NCI-H524 treated with DMSO at 0.1 percent for 48 hours (cell line): ENCODE measurements at places on chromosomes 4 and X.

DNA sequence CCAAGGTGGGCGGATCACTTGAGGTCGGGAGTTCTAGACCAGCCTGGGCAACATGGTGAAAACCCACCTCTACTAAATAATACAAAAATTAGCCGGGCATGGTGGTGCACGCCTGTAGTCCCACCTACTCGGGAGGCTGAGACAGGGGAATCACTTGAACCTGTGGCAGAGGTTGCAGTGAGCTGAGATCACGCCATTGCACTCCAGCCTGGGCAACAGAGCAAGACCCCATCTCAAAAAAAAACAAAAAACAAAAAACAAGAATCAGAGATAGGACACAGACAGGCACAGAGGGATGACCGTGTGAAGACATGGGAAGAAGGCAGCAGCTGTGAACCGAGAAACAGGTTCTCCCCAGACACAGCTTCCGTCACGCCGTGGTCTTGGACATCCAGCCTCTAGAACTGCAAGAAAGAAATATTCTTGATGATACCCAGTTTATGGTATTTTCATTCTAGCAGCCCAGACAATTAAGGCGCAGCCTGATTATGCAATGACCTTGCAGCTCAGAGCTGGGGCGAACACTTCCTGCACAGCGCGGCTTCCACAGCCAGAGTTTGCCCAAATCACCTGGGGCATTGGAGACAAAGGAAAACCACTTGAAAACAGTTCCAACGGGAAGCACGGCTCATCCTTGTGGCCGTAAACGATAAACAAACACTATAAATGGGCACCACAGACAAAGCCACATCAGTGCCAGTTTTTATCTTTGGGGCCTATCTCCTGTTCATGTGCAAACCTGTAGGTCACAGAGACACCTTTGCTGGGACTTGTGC lies 4.2 kb upstream of the ARSD start:
- DNase-seq: no peak

DNA sequence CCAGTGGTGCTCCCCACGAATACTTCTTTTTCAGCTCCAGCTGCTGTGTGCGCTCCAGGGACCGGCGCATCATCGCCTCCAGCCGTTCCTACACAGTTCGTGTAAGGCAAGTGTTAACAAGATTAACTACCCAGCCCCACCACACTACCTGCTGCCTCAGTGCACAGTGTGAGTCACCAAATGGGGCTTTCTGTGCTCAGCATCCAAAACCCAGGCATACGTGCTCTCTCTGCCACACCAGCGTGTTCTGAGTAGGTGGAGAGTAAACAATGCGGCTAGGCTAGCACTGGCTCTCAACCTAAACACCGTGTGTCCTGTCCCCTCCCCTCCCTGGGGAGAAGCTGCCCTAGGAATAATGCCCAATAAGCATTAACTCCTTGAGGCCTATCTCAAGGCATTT lies 60.0 kb downstream of the MAP7D2 start:
- no peak for DNase-seq

- no peak for DNase-seq
Measured at GRCh38 chr4:102807345-102807744, 20.0 kb downstream of the UBE2D3 start.

GRCh38 chrX:15524417-15524816 lies 23.8 kb downstream of the BMX start:
- DNase-seq: no peak

- DNase-seq: no peak
Measured at GRCh38 chr4:152892974-152893373, 43.1 kb upstream of the FHDC1 start.

GRCh38 chr4:169485791-169486742 lies 126.3 kb downstream of the NEK1 start:
- DNase-seq: no peak

DNA sequence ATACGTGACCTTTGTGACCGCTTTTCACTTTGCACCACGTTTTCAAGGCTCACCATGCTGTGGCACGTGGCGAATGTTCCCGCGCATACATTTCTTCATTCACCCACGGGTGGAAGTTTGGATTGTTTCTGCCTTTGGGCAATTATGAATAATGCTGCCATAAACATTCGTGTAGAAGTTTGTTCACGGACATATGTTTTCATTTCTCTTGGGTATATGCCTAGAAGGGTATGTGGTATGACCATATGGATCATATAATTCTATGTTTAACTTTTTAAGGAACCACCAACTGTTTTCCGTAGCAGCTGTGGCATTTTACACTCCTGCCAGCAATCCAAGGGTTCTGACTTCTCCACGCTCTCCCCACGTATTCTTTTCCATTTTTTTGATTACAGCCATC lies 60.9 kb upstream of the MXD4 start:
- no peak for DNase-seq

GRCh38 chr4:59127743-59128142 lies 2017.6 kb upstream of the IGFBP7 start:
- DNase-seq: no peak

DNA sequence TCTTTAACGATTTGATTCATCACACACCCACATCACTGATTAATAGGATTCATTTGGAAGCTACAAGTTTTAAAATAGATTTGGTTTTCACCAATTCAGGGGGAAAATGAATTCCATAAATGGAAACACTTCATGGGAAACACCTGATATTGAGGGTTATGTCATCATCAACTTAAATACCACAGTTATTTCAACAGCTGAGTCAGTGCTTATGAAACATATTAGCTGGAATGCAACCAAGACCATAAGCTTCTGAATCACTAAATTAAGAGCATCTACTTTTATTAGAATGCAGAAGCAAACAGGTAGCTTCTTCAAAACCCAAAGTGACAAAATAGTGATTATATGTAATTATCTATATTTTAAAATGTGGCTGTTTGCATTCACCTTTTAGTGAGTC lies 207.8 kb upstream of the DCAF8L1 start:
- no peak for DNase-seq

DNA sequence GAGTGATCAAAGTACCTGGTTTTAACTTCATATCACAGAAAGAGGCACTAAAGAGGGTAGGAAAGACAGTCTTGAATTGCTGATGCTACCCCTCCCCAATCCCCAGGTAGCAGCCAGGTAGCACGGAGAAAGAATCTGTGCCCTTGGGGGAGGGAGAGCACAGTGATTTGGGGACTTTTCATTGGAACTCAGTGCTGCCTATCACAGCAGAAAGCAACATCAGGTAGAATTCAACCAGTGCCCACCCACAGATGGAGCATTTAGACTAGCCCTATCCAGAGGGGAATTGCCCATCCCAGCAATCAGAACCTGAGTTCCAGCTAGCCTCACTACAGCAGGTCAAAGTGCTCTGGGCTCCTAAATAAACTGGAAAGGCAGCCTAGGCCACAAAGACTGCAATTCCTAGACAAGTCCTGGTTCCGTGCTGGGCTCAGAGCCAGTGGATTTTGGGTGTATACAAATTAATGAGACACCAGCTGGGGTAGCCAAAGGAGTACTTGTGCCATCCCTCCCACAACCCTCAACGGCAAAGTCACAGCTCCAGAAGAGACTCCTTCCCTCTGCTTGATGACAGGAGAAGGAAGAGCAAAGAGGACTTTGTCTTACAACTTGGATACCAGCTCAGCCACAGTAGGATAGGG lies 228.1 kb downstream of the THOC2 start:
- no peak for DNase-seq

- no peak for DNase-seq
Measured at GRCh38 chr4:153257151-153257620, 52.9 kb downstream of the TRIM2 start.

DNA sequence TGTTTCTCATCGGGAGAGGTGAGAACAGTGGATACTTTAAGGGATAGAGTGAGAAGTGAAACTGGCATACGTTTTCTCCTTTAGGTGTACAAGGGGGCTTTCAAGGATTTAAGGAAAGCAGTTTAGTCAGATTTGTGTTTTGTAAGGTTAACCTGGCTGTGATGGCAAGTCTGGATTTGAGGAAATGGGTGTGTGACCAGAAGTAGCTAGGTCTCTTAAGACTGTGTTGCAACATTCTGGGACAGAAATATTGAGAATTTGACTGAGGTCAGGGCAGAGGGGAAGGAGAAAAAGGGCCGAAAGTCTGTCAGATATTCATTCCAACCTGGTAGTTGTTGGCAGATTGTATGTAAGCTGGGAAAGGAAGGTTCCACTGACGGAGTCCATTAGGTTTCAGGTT lies 10.4 kb upstream of the GABRE start:
- no peak for DNase-seq

DNA sequence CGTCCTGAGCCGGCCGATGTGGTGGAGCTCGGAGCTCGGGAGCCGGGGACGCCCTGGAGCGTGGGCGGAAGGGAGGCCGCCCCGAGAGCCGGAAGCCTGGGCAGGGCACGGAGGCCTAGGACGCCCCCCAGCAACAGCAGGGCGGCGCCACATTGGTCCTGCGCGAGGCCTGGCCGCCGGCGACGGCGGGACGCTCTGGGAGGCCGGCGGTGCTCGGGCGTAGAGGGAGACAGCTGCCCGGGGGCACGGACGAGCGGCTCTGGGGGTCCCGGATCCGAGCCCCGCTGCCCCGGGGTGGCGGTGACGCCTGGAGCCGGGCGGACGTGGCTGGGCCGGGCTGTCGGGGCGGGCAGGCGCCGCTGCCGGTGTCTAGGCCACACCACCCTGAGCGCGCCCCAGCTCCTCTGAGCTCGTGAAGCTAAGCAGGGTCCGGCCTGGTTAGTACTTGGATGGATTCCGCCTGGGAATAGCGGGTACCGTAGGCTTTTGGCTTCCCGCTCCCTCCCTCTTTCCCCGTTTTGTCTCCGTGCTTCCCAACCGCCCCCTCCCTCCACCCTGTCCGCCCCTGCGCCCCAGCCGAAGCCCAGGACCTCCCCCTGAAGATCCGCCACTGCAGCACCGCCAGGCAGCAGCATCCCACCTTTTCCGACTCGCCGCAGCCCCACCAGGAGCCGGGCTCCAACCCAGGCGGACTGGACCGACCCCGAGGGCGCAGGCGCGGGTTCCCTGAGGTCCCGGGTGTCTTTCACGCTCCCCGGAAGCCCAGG lies 12.1 kb downstream of the FRG2 start:
- DNase-seq: no peak

GRCh38 chrX:29587107-29587506 lies 628.3 kb upstream of the MAGEB2 start:
- DNase-seq: no peak

DNA sequence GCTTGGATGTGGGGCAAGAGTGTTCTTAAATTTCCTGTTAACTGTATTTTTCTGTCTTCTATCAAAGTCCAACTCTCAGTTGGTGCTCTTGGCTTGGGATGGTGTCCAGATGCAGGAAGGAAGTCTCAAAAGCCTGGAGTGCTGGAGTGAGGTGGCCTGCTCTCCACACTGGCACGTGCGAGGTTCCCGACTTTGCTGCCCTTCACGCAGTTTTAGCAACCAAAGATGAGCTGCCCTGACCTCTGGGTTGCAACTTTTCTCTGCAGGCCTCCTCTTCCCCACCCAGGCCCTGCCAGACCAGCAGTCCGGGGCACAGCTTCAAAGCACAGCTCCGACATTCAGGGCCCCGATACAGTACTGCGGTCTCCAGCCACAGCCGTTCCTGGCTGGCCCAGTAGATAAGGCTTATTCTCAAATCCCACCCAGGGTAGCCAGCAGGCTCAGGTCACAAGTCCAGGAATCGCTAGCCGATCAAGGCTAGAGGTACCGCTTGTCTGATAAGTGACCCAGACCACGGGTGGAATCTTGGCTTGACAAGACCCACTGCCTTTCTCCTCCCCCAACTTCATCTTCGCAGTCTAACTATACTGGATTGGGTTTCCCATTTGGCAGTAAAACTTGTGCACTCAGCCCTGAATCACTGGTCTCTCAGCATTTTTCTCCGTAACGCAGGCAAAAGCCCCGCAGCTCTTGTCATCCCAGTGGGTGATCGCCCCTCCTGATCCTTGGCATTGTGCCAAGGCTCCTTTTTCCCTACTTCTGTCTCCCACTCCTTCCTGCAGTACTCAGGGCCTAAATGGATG lies 21.8 kb upstream of the JADE1 start:
- no peak for DNase-seq

GRCh38 chrX:11451151-11451550 lies 157.9 kb downstream of the AMELX start:
- DNase-seq: no peak

DNA sequence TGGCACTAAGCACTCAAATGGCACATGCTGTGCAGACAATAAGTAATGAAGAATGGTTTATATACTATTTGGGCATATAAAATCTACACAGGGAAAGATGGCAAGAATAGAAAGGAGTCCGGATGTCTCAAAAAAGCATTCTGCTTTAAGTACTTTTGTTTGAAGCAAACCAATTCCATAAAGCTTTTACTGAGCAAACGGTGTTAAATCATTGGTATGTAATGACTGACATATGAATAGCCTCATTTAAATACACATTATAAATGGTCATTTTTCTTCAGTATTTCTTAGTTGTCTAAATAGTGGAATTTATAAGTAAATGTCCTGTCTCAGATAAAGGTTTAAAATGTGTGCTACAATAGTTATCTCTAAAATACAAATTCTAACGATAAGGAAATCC lies 6.0 kb downstream of the FBXO8 start:
- no peak for DNase-seq

DNA sequence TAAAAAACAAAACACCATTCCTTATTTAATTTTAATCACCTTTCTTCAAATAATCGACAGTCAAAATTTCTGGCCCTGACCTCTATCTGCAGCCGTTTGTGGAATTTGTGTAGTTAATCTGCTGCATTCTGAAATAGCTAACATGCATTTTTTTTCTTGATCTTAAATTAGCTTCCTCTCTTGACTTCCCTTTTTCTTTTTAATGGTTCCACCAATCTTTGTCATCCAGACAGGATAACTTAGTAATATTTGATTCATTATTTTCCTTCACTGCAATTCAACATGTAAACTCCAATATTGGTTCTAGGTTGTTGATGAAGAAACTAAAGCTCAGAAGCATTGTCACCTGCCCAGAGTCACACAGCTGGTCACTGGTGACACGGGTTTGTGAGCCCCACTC lies 77.3 kb downstream of the ARHGAP10 start:
- DNase-seq: no peak

- no peak for DNase-seq
Measured at GRCh38 chrX:146154191-146154590, 336.6 kb downstream of the SLITRK2 start.

- no peak for DNase-seq
Measured at GRCh38 chrX:132023896-132024386, 839 bp downstream of the STK26 start.

GRCh38 chr4:68358988-68359387 lies 9.1 kb upstream of the YTHDC1 start:
- no peak for DNase-seq

- DNase-seq: no peak
Measured at GRCh38 chrX:107845625-107846024, 20.0 kb downstream of the MID2 start.

DNA sequence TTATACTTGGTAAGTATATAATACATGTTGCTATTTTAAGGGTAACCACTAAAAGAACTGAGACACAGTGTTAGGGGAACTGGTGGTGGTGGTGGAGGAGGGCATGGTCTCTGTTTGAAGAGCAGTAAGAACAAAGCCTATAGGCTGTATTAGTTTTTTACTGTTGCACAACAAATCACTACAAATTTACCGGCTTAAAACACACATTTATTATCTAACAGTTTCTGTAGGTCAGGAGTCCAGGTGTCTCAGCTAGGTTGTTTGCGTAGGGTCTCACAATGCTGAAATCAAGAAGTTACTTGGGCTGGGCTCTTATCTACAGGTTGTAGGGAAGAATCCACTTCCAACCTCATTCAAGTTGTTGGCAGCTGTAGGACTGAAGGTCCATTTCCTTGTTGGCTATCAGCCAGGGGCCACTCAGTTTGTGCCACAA lies 52.6 kb downstream of the CASK start:
- no peak for DNase-seq
